ENCODE measurements at places on chromosomes 1 and 21.

GRCh38 chr1:6593810-6594209, 8.9 kb downstream of the KLHL21 start:
- no peak for DNase-seq

GRCh38 chr1:108669679-108670078, 8.8 kb upstream of the HENMT1 start:
- no peak for DNase-seq

- DNase-seq: no peak
Observed at GRCh38 chr1:14743368-14743767, 144.9 kb downstream of the KAZN start.

DNA sequence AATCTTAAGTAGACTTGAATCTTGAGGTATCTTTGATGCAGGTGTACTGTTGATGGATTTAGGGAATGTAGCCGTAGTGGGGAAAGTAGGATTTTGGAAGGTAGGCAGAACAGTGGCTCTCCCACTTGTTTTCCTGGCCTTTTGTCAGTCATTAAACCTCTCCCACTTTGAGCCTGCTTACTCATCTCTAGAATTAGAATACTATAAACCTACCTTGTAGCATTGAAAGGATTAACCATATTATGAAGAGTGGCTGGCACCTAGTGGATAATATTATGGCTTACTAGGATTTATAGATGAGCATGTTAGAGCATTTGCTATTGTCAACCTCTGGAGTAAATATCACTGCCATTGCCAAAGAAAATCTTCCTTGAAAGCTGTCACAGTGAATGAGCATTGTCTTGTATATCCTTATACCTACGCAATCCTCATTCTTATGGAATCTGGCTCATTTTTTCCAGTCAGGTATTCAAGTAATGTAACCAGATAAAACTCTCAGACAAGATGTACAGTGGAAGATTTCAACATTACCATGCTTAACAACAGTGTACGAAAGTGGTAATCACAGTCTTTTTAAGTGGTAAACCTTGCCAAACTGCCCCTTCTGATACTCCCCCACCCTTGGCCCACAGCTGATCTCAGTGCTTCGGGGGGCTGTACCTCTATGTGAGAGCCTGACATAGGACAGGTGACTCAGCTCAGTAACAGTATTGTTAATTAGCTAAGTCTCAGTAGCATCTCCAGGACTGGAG, 44.4 kb downstream of the SH3GLB1 start:
- DNase-seq: no peak

DNA sequence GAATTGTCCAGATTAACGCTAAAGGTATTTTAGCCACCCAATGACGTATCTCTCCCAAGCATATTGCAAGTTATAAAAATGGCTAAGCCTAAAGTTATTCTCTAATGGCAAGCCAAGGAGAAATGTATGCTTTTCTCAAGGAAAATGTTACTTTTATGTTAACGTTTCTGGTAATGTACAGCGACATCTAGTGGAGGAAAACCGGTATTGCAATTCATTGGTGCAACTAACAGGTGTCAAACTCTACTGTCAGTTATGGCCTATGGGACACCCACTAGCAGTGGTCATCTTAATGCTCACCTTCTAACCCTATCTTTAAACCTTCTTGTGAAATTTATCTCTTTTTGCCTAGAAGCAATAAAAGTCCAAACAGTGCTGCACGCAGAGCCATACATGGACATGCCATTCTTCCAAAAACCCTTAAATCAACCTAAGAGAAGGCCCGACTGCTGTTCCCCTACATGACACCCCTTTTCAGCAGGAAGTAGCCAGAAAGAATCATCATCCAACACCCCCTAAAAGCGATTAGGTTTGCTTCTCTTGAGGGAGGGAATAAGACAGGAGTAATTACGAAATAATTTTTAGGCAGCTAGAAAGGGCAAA, 68.7 kb upstream of the LRIF1 start:
- no peak for DNase-seq

- no peak for DNase-seq
Observed at GRCh38 chr21:35538386-35538785, 489.3 kb upstream of the RUNX1 start.

- no peak for DNase-seq
Observed at GRCh38 chr1:155976913-155977689, 1.2 kb downstream of the ARHGEF2 start.

GRCh38 chr1:154221278-154222001, 685 bp downstream of the UBAP2L start:
- peak; percentile 37 for DNase-seq

DNA sequence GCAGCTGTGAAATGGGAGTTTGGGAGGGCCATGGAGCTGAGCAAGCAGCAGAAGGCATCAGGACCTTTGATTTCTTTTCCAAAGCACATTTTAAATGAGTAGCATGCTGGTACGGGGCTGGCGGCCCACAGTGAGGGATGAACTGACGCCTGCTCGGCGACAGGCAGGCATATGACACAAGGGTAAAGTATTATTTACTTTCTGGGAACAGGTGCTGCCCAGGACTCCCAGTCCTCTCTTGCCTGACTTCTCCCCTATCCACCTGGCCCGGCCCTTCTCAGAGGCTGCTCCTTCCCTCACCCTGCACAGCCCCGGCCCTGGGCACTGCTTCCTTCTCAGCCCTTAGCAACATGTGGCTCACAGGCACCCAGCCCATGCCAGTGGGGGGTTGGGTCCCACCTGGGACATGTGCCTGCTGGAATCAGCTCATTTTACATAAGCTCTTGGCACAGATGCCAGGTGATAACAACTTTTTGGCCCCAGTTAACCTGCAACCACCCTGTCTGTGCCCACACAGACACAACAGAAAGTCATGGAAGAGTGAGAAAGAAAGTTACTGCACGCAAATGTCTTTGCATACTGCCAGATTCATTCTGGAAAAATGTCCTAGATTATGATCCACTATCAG, 112.3 kb upstream of the GADD45A start:
- no peak for DNase-seq

DNA sequence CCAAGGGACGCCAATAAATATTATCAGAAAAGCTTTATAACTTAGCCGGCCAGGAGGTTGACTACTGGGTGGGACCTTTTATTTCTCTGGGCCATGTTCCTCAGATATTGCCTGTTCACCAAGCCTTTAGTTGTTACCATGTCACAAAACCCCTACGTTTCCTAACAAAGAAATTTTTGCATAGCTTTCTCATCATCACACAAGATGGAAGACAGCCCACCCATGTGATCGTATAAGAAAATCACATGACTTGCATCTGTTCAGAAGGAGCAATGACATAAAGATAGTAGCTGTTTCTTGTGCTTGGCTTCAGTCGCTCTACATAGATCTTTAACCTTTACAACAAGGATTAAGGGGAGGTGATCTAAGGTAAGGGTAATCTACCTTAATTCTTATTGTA, 88.9 kb upstream of the NGF start:
- no peak for DNase-seq

- no peak for DNase-seq
Observed at GRCh38 chr21:44761011-44761729, 40.5 kb downstream of the UBE2G2 start.

DNA sequence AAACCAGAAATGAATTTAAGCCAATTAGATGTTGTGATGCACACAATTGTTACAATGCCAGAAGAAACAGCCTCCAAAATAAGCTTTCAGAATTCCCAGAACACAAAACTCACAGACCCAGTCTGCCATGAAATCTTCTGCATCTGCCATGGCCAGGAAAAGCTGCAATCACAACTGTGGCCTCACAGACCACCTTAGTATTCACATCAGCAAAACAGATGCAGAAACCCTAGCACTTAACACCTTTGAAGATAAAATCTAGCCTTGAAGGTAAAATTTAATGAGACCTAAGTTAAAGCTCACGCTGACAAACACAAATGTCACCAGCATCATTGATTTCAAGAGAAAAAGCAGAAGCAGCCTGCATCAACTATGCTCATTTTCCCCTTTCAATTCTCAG, 566.8 kb upstream of the TMPRSS15 start:
- no peak for DNase-seq

DNA sequence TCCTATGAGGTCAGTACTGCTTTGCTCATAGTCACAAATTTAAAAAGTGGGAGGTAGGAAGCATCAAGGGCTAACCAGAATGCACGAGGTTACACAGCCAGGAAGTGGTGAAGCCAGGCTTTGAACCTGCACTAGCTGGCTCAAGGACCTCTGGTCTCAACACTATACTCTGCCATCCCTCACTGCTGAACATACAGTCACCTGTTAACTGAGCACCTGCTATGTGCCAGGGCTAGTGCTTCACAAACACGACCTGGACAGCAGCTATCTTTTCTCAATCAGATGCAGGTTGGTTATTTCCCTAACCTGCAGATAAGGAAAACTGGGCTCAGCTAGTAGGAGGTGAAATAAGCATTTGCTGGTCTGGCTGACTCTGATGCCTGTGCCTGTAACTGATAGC, 73.0 kb downstream of the GLIS1 start:
- DNase-seq: no peak

DNA sequence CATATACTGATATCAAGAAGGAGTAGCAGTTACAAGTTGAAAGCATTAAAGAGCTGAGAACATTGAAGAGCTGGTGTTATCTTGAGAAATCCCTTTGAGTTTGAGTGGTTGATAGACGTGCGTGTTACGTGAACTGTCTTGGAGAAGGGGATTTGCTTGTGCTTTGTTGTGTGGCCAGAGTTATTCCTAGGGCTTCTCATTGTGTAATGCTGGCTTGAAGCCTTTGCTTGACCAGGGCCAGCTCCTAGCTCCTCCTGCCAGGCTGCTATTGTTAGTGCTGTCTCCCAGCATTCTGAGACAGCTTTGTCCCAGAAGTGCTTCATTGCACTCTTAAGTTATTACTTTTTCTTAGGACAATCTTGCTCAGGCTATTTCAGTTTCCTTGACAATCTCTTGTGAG, 116.2 kb upstream of the KCNK2 start:
- DNase-seq: no peak

- DNase-seq: no peak
Observed at GRCh38 chr1:189567890-189568289, 909.8 kb downstream of the BRINP3 start.

- no peak for DNase-seq
Observed at GRCh38 chr1:241292973-241293372, 64.0 kb downstream of the RGS7 start.

- DNase-seq: no peak
Observed at GRCh38 chr1:76690766-76691165, 176.5 kb upstream of the ST6GALNAC5 start.

DNA sequence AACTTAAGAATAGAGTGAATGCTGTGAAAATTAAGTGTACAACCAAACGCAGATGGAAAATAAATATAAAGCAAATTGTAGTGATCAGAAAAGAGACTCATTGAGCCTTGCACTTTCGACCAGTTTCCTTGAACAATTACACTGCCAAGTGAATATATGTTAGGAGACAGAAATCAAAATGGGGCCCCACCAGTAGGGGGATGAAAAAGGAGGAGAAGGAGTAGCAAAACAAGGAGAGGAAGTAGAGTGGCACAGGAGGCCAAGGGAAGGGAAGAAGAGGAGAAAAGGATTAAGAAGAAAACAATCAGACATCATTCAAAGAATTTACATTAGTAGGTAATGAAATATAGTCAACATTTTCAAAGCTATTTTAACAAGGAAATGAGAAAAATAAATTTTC, 1770.6 kb downstream of the PLA2G4A start:
- no peak for DNase-seq

DNA sequence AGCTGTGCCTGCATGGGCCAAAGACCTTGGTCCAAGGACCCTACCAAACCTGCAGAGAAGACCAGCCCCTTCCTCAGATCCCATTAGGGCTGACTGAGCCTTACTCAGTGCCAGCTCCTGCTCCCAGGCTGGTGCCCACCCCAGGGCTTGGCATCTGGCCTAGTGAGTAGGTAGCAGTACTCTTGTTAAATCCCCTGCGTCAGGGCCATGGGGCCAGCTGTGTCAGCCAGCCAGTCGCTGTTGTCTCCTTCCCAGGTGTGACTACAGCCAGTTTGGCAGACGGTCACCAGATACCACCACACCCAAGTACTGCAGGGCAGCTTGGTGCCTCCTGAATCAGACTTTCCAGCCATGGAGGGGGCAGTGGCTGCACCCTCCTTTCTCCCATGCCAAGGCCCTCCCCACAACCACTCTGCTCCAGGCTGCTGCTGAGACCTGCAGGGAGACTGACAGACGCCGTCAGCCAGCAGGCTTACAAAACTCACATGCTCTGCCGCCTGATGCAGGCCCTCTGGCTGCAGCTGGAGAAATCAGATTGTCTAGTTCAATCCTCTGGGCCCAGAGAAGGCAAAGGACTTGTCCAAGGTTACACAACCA, 3.0 kb downstream of the TENT5B start:
- DNase-seq: no peak

DNA sequence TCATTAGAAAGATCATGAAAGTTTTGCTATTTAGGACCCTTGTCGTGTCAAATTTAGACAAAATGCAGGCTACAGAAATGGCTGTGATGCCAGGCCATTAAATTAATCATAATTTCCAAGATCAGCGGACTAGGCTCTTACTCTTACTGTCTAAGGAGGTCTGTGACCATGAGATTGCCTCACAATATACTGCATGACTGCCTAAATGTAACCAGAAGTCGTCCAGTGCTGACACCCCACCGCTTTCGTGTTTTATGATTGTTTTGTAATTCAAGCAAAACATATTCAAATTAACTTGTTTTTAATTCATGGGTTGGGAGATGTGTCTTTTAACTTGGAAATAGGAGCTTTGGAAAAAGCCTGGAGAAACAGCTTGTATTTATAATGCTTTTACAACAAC, 947.5 kb downstream of the BRINP3 start:
- DNase-seq: no peak

DNA sequence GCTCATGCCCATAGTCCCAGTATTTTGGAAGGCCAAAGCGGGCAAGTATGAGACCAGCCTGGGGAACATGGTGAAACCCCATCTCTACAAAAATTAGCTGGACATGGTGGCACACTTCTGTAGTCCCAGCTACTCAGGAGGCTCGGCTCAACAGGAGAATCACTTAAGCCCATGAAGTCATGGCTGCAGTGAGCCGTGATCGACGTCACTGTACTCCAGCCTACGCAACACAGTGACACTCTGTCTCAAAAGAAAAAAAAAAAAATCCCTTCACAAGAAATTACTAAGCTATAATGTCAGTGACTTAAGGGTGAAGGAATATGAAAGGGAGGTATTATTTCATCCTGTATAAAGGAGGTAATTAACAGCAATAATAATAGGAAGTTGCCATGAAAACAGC, 99.8 kb downstream of the ACBD6 start:
- DNase-seq: no peak

Data from stimulated activated CD4-positive, alpha-beta T cell treated with anti-CD3 and anti-CD28 coated beads, Interleukin-1b, Interleukin-23, amount 100 ng/mL, for 1 hour (primary cell).